ENCODE measurements at places on chromosomes 2 and 18.

- DNase-seq, result no peak
These were observed 352.6 kb upstream of the VRK2 start for GRCh38 chr2:57693965-57694364.

DNA sequence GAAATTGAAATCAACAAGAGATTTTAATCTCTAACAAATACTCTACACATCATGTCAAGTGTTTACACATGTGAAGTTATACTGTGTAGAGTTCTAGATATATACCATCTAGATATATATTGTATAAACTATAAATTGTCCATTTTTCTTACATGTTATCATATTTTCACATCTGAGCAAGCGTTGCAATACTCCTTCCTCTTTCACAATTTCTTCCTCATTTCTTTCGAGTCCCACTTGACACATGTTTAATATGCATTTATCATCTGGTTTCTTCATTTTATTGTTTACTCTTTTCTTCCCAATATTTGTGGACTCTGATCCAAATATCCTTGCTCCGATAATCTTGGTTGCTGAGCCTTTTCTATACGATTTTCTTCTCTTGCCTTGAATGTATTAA is 50.2 kb downstream of the UNC80 start:
- DNase-seq, result no peak

DNA sequence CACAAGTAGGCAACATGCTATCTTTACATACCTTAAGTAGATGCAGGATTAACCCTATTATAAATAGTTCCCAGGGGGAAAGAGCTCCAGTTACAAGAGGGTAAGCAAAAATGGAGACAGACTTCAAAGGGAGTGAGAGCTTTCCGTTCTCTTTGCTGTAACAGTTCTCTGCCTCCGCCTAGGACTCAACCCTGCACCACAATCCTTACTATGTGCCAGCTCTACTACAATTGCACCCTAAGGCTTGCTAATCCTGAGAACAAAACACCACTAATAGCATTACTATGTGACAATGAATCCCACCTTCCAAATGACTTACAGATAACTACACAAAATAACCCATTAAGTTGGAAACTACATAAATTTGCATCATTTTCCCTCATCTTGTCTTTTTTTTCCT is 7.7 kb downstream of the ZBTB14 start:
- no peak for DNase-seq

DNA sequence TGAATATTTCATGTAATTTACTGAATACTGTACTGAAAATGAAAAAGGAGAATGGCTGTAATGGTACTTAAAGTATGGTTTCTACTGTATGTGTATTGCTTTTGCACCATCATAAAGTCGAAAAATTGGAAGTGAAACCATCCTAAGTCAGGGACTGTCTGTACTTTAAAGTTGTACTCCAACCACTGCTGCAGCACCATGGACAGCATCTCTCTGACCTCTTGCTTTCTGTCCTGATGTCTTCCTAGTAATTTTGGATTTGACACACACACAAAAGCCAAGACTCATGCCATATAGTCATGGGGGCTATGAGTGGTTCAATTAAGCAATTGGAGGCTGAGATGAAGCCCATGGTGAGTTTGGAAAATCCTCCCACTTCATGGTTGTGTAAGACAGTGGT is 256.3 kb upstream of the PKDCC start:
- DNase-seq, result no peak

DNA sequence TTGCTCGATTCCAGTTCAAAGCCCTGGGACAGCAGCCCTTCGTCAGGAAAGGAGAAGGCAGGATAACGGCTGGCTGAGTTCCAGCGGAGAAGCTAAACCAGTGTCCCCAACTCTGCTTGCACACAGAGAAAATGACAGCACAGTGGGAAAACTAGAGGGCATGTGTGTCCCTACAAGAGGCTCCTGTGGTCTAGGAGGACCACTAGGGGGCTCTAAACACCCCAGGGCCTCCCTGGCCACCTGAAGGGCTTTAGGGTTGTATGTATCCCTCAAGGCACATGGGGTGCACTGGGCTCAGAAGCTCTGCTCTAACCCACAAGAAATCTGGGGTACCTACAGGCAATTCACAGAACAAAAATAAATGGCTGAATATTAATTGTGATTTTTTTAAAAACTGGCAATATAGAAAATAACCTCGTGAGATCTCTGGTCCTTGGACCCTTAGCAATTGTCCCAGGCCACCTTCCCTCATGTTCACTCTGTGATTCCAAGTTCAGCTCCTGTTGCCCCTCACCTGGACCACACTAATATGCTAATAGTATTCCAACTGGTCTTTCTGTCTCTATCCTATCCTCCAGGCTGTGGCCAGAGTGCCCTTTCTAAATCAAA is 17.5 kb downstream of the STAT1 start:
- peak; percentile 26 for DNase-seq

- no peak for DNase-seq
These were observed 35.5 kb downstream of the LIPG start for GRCh38 chr18:49597157-49597931.

GRCh38 chr2:8628866-8629209 is 53.0 kb upstream of the ID2 start:
- DNase-seq, result no peak

DNA sequence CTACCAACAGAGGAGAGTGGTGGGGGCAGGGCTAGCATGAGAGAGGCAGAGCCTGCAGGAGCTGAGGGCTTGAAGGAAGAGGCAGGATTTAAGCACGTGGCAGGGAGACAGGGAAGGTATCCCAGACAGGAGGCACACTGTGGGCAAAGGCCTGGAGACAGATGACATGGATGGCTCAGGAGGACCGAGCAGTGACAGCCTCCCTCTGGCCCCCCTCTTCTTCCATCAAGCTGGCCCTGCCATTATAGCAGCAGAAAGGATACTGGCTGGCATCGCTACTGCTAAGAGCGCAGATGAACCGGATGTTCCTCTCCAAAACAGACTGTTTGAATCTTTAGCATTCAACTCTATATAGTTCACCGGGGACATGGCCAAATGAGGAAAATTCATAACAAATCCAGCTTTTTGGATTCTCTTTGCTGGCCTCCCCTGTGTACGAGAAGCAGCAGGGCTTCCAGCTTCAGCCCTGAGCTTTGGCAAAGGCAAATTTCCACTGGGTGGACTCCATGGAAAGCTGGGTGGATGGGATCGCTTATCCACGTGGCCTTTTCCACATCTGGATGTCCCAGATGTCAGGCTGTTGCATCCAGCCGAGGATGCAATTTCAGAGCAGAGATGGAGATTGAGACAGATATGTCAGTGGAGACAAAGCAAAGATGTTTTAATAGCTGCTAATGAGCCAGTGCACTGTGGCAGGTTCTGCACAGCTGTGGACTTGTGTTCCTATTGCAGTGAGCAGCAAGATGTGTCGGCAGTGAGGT is 36.2 kb downstream of the CAPN13 start:
- DNase-seq, result no peak

DNA sequence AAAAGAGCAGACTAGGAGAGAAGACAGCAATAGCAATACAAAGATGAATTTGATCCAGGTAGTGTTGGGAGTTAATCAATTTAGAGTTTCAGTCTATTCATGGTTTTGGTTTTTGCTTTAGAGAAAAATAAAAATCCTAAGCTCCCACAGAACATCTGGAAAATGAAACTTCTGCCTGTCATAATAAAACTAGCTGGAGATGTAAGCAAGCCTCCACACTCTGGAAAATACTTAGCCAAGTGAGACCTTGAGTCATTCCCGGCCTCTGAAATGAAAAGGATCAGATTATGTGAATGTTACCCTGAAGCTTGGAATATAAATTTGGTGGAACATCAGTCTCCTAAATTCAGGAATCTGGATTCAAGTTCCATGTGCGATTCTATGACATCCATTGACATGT is 485.6 kb upstream of the SPRED2 start:
- no peak for DNase-seq

GRCh38 chr2:218010140-218010983 is 7.6 kb upstream of the TNS1 start:
- no peak for DNase-seq

- no peak for DNase-seq
These were observed 10.1 kb downstream of the RPL31 start for GRCh38 chr2:101012054-101012705.

GRCh38 chr2:202436626-202437025 is 60.5 kb downstream of the BMPR2 start:
- no peak for DNase-seq

GRCh38 chr2:70173520-70173919 is 17.3 kb downstream of the C2orf42 start:
- DNase-seq, result no peak

- no peak for DNase-seq
These were observed 58.3 kb downstream of the ZNF532 start for GRCh38 chr18:58922995-58923394.

- no peak for DNase-seq
These were observed 480.4 kb downstream of the KCNJ3 start for GRCh38 chr2:155178921-155179320.

DNA sequence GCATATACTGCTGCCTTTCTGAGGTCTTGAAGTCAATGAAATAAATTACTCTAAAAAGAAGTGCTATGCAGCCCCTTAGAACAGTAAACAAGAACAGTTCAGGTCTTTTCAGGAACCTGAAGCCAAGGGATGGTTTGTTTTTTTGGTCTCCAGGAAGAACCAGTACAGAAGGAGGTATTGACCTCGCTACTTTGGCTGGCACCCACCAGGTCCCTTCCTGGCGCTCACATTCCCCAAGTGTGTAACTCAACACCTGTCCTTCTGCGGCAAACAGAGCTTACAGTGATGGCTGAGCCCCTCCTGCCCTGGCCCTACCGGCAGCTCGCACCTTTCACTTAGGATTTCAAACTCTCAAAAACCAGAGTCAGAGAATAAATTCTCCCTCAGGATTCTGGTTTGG is 51.9 kb downstream of the SETBP1 start:
- no peak for DNase-seq

DNA sequence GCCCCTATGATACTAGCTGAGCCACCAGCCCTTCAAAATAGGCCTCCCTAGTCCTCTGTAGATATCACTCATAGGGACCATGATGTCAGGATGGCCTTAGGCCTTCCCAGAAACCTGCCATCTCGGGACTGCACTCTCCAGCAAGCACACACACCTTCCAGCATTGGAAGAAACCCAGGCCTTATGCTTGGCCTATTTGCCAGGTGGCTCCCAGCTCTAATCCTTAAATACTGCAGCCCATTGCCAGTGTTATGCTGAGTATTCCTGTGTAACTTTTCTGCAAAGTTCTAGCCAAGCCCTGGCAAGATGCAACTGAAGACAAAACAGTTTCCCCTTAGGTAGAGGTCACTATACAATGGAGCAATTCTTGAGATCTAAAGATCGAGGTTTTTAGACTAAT is 316.5 kb downstream of the SETBP1 start:
- DNase-seq, result no peak

GRCh38 chr2:61726456-61727209 is 127.2 kb downstream of the FAM161A start:
- DNase-seq, result no peak

DNA sequence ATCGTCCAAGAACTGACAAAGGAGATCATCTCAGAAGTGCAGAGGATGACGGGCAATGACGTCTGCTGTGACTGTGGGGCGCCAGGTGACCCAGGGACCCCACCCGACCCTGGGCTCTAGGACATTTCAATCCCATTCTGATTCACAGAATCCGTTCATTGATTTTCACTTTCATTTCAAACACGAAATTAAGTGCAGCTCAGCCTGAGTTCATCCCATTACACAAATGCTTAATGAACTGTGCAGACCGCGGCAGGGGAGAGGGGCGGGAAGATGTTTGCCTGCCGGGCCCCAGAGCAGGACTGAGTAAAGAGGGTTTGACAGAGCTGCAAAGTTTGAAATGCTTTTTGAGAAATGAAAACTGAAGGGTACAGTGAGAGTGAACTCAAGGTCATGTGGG is 67.1 kb downstream of the ITGB1BP1 start:
- no peak for DNase-seq

DNA sequence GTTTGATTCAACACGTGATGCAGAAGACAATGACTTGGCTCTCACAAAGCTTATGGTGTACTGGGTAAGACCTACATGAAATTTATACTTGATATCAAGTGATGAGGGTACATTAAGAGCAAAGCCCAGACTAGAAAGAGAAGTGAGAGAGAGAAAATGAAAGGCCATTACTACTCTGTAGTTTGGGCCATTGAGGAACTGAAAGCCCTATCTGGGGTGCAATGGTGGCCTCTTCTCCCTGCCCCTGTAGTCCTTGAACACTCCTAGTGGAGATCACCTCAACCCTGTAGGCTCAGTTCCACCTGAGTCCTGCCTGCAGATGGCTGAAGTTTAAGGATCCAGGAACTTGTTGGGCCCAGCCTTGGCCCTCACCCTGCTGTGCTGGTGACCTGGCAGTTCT is 569.8 kb upstream of the MEX3C start:
- no peak for DNase-seq

DNA sequence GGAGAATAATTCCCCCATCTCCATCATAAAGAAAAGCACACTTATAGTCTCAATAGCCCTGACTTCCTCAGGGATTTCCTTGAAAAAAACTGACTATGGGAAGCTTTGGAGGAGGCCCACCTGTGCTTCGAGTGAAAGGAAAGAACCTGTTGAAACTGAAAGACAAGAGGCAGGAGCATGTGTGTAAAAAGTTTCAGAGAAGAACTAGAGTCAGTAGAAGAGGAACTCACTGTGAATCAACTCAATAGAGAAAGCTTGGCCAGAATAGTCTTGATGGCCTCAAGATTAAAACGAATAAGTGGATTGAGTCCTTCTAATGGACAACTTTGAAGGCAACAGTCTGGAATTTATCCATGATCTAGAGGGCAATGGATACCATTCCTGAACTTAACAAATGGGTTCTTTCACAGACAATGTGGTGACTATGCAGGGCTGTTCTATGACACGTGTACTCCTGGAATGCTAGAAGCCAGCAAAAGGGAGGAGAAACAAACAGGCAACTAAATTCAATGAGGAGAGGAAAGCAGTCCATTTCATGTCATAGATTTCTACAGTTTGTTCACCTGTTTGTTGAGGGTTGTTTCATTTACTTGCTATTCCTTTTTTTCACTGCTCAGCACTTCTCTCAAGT is 442.3 kb downstream of the GRB14 start:
- DNase-seq, result no peak
